ENCODE measurements at places on chromosomes 3 and 15.

DNA sequence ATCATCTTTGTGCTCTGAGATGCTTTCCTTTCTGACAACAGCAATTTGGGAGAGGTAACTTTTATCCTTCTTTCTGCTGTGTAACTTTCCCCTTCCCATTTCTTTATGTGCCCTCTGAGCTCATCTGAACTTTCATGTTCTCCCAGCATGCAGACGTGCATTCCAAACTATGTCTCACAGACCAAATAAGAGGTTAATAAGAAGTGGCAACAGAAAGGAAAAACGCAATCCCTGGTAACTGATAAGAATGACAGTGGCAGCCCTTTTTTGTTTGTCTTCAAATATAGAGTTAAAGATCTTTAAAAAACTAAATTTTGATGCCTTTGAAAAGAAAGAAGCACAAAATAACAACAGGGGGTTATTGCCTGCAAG is 533.4 kb downstream of the FOXP1 start:
- DNase-seq, result no peak

GRCh38 chr15:71755092-71755970 is 55.0 kb upstream of the NR2E3 start:
- DNase-seq, result no peak

DNA sequence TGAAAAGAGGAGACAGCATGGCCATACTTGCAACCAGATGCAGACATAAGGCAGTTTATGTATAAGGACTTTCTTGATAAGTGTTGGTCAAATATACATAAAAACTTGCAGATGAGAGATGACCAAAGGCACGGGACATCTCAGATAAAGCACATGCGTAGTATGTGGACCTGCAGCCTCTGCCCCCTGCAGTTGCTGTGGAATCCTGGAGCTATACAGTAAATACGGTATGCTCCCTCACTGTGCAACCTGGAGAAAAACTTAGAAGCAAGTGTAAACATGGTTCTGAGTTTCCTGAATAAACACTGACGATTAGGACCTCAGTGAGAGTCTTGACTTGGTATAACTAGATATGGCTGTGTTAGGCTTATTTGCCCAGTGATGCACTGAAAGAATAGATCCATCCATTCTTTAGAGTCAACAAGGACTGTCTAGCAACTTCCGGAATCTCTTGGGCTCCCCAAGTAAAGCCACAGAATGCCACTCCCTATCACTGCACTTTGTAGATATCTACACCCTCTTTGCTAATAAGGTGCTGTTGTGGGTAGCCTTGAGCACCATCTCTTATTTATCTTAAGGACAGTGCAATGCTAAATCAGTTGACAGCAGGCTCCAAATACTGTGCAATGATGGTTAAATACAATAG is 40.2 kb downstream of the GJD2 start:
- no peak for DNase-seq

DNA sequence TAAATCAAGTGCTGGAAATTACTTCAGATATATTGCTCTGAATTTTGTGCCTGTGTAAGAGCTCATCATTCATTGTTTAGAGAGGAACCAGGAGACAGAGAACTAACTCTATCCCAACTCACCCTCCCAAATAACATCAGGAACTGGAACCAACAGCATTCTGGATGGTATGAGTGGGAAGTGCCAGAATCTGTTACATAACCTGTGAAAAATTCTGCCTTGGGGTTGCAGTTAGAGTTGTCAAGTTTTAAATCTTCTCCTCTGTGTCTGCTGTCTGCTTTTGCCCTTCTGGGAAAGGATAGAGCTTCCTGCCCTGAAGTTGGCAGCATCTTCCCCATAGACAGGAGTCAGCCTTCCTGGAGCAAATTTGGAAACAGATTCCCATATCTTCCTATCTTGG is 41.2 kb downstream of the TIMP4 start:
- no peak for DNase-seq

GRCh38 chr3:129890125-129890524 is 3.4 kb downstream of the TMCC1 start:
- no peak for DNase-seq

DNA sequence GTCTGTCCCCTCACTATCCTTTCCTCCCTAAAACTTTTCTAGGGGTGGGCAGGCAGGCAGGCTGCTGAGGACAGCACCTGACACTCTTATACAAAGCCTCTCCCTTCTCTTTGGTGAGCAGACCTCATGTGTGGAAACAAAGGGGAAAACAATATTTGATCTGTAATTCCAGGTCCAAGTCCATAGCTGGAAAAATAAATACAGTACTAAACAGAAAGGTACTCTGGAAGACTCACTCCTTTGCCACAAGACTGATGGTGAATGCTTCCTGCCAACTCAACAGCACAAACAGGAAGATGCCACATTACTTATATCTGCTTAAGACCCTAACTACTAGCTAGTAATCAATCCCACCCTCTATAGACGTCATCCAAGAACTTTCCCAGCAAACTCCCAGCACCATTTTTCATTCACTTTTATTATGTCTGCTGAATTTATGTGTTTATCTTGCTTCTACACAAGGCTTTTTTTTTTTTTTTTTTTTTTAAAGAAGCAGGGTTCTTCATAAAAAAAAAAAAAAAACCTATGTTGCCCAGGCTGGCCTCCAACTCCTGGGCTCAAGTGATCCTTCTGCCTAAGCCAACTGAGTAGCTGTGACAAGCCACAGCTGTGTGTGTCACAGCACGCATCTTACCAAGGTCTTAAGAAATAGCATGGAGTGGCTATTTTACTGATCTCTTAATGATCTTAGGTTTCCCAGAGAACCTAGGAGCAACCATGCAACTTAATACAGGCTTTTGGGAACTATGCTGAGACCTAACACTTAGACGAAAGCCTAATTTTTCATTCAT is 44.2 kb upstream of the CSPG5 start:
- DNase-seq, result no peak

GRCh38 chr15:31435912-31436628 is 109.4 kb downstream of the KLF13 start:
- DNase-seq, result no peak

DNA sequence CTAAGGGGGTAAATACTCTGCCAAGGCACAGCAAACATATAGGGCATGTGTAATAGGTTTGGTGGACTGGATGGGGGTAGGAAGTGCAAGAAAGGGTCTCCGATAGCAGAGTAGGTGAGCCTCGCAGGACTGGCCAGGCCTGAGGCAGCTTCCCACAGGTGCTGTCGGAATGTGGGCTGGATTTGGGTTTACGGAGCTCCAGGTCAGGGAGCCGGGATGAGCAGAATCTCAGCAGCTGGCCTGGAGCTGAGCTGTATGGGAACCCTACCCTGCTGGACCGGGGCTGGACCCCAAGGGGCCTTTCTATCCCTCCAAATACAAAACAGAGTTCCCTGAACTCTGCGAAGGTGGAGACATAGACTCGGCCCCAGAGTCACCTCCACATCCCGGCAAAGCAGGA is 15.0 kb downstream of the KLF15 start:
- DNase-seq, result no peak

DNA sequence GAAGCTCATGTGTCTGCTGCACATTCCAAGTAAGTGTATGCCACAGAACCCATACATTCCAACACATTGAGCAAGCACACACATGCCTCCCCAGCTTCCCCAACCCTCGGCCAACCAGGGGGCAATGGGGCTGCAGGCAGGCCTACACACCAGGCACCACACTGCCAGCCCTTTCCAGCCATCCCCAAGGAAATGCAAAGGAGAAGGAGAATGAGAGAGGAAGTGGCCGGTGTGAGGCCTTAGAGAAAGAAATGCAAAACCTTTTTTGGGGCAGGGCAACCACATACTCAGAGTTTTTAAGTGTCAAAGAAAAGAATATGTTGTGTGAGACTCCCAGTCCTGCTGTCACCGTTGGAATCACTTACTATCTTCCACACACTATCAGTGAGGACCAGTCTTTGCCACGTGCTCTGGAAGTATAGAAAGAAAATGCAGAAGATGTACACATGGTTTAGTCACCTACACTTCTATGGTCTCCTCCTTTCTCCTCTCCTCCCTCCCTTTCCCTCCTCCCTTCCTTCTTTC is 11.1 kb downstream of the IGF2BP2 start:
- no peak for DNase-seq

DNA sequence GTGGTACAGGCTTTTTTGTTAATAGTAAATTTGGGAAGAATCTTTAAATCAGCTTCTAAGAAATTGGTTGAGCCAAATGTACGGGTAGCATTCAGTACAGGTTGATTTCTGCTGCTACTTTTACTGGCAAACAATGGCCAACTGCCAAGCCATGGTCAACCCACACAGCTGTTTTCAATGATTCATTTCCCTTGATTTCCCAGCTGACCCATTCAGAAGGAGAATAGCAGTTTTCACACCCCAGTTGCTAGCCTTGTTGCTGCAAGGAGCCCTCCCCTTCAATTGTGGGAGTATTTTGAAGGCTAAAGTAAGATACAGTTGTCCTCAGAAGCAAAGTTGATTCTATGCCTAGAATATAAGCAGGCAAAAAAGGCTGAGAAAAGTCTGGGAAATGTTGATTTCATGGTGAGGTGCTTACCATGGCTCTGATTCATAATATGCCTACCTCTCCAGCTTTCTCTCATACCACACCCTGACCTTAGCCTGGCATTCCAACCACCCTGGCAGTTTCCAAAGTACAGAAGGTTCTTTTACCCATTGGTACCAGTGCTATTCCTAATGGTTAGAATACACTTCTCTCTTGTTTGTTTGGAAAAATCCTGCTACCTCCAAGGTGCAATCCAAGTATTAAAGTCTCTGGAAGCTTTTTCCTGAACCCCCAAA is 320.3 kb upstream of the TGFBR2 start:
- DNase-seq, result peak; percentile 50

GRCh38 chr15:41154412-41154811 is 38.3 kb upstream of the INO80 start:
- no peak for DNase-seq

- DNase-seq, result no peak
Observed at GRCh38 chr3:31465999-31466398, 66.7 kb upstream of the STT3B start.

DNA sequence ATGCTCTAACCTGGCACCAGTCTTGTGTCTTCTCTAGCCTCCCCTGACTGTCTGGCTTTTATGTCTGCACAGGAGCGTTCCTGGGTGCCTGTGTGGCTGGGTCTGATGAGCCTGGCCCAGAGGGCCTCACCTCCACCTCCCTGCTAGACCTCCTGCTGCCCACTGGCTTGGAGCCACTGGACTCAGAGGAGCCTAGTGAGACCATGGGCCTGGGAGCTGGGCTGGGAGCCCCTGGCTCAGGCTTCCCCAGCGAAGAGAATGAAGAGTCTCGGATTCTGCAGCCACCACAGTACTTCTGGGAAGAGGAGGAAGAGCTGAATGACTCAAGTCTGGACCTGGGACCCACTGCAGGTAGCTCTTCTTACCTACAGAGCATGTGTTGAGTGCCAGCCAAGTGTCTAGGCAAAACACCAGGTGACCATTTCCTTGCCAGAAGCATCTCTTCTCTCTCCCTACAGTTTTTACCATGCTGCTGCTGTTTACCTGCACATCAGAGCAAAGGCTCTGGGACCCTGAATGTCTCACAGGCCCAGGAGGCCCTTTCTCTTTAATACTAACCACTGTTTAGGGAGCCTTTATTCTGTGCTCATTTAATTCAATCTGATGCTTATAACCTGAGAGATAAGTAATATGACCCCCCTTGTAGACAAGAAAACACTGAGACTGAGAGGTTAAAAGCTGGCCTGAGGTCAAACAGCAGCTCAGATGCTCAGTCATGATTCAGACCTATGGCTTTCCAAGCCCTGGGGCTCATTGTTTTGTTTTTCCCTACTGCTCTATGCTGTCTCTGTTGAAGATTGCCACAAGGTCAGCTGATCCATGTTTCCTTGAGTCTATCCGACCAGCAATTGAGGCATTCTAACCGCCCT is 10.4 kb downstream of the PODXL2 start:
- DNase-seq, result peak; percentile 62

GRCh38 chr3:61610316-61610715 is 48.9 kb downstream of the PTPRG start:
- DNase-seq, result no peak

GRCh38 chr3:182303169-182303568 is 490.1 kb upstream of the ATP11B start:
- no peak for DNase-seq

DNA sequence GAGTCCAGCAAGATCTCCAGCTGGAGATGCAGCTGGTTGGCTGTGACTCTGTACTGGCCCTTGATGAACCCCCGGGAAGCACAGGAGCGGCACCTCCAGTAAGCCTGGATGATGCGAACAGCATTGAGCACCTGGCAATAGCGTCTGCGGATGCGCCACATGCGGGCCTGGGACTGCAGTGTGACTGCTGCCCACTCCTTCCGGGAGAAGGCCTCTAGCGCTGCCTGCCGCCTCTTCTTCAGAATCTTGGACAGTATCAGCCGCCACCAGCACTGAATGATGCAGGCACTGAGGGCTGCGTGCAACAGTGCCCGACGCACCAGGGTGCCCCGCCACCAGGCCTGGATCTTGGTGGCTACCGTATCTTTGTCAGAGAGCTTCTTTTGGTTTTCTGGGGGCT is 8.2 kb downstream of the IQCF1 start:
- no peak for DNase-seq

Data from HTR-8/SVneo (cell line).